ENCODE measurements at places on chromosomes 7 and 10.

DNA sequence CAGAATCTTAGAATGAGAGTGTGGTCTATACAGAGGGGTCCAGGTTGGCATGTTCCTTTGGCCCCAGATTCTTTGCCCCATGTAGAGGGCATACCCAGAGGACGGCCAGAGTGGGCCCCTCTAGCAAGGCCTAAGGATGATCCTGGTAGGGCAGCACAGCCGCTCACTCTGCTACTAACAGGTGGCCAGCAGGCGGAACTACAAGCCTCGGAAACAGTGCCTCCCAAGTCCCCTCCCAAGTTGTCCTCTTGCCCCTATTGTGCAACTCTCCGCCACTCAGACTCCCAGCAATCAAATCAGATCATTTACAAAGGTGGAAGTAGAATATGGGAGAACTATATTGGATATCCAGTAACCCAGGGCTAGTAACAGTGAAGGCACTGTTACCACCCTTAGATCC lies 107.4 kb downstream of the STRA8 start:
- no peak for DNase-seq

DNA sequence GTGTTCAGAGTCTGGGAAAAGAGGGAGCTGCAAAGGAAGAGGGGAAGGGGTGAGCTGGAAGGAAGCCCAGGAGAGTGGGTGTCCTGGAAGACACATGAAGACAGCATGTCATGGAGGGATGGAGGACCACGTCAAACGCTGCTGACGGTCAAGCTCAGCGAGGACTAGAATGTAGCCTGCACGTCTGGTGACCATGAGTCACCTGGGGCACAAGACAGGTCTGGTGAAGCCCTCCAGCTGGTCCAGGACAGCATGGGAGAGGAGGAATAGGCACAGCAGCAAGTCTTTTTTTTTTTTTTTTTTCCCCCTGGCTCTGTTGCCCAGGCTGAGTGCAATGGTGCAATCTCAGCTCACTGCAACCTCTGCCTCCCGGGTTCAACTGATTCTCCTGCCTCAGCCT lies 19.6 kb upstream of the AMZ1 start:
- DNase-seq = no peak

DNA sequence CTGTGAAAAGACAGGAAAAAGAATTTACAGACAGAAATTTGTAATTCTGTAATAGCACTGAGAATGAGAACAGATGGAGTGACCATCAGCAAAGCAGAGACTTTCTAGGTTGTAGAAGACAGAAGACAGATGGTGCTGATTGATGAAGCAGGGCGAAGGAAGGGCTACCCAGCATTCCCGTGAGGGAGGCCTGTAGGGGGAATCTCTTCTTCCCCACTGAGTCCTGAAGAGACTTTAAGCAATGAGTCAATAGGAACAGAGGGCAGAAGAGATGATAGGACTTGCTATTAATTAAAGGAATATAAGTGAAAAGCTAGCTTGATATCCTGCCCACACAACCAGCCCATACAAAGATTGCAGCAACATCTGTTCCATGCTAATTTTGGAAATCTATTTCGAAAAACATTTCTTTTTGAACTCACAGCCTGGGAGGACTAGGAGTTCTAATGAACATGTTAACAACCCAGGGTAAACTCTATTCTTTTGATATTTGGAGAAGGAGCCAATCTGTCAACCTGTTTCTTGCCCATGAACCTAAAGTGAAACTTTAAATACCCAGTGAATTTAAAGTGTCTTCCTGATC lies 44.1 kb downstream of the RALA start:
- DNase-seq = no peak

GRCh38 chr7:139075871-139076686 lies 33.4 kb downstream of the ZC3HAV1 start:
- no peak for DNase-seq

GRCh38 chr10:132350946-132351345 lies 19.0 kb downstream of the LRRC27 start:
- DNase-seq = no peak

DNA sequence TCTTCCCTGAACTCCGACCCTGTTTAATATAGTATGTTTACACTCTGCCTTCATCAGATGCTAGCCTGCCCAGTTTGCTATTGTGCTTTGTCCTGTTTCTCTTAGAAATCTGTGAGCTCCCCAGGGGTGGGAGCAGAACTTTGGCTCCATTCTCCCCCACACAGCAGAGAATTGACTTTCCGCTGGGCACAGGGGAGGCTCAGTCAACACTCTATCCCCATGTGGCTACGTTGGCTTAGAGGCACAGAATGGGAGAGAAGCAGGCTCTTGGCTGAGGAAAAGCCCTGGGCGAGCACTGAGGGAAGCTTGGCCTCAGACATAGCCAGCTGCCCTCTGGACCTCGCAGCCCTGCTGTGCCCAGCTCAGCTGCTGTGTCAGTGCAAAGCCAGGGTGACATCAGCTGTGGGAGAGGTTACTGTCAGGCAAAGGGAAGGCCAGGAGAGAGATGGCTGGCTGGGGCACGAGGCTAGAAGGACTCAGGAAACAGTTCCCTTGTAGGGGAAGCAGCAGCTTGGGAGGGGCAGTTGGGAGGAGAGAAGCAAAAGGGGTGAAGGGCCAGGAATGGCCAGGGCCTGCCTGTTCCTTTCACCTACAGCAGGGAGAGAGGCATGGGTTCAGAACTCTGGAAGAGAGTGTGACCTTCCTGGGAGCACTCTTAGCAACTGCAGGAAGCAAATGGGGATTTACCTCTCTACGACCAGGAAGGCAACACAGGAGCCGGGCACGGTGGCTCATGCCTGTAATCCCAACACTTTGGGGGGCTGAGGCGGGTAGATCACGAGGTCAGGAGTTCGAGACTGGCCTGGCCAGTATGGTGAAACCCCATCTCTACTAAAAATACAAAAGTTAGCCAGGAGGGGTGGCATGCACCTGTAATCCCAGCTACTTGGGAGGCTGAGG lies 5.8 kb upstream of the SCD start:
- DNase-seq = no peak

All from GM10248 (cell line).